Activated CD8-positive, alpha-beta T cell treated with anti-CD3 and anti-CD28 coated beads for 36 hours (primary cell): ENCODE measurements at places on chromosomes 2 and 18. TPM values are rescaled to one million over a fixed set of nuclear protein-coding genes. Genes with fewer than 3 reads are reported as not detected.

FOXD4L1 gene
- not detected for total RNA-seq

MBP gene
- total RNA-seq, result 41.5 TPM

CPO gene
- total RNA-seq, result not detected

DSC3 gene
- total RNA-seq, result 0.04 TPM

POTEE gene
- total RNA-seq, result 0.43 TPM

DCDC2C gene
- not detected for total RNA-seq

CRACDL gene
- 0.09 TPM for total RNA-seq

GRCh38 chr2:33342705-33343104 is 133.7 kb upstream of the RASGRP3 start:
- DNase-seq, result no peak

DNA sequence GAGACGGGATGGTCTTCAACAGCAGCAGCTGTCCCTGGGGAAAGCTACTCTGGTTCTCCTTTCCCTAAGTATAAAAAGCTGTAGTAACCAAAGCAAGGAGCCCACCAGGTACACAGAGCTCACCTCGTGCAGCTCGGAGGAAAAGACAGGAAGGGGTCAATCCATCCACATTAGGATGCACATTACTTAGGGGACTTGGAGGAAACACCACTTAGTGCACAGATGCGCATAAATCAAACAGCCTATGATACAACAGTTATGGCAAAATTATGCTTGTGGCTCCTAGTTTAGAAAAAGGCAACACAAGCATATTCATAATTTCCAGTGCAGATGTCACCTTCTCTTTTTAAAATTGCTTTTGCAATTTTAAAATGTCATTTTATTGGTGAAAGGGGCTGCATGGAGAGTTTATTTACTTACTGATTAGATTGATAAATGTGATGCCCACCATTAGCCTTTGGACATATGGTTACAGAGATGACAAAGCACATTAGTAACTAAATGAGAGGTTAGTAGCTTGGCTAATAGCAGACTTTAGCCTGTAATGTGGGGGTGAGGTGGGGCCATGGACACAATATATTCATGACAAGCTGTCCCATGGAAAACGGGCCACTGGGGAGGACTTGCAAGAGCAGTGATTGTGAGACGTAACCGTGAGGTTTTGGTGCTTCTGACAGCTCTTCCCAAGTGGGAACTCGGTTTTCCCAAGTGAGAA is 199.8 kb downstream of the MYT1L start:
- no peak for DNase-seq

DNA sequence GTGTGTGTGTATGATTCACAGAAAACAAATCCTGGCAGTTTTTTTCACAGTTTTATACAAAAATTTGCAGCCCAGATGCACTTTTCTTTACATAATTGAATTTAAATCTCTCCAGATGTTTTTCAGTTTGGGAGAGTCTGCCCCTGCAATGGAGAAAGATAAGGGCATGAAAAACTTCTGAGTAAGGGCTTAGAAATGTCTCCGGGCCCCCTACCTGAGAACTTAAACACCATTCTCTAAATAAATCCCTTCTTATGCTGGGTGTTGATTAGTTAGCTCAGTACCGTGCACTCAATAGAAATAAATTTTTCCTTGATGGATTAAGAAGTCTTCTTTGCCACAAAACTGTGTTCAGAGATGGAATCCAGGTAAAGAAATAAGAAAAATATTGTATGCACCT is 64.5 kb downstream of the DPP4 start:
- DNase-seq, result no peak

DNA sequence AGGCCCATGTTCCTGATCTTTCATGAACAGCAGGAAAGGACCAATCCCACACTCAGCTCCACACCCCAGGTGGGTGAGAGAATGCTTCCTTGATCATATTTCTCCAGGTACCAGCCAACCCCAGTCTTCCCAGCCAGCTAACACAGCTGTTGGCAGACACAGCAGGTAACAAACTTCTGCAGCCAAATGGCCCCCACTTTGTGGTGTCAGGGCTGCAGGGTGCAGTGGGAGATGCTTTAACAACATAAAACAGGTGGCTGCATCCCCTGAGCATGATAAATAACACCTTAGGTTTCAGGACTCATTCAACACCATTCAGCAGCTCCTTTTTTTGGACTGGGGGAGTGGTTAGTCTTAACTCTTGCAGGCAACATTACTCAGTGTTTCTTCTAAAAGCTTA is 76.7 kb upstream of the ACAA2 start:
- DNase-seq, result no peak

GRCh38 chr18:79386547-79386946 is 9.2 kb upstream of the NFATC1 start:
- DNase-seq, result no peak
